ENCODE measurements at places on chromosomes 16 and 17.

DNA sequence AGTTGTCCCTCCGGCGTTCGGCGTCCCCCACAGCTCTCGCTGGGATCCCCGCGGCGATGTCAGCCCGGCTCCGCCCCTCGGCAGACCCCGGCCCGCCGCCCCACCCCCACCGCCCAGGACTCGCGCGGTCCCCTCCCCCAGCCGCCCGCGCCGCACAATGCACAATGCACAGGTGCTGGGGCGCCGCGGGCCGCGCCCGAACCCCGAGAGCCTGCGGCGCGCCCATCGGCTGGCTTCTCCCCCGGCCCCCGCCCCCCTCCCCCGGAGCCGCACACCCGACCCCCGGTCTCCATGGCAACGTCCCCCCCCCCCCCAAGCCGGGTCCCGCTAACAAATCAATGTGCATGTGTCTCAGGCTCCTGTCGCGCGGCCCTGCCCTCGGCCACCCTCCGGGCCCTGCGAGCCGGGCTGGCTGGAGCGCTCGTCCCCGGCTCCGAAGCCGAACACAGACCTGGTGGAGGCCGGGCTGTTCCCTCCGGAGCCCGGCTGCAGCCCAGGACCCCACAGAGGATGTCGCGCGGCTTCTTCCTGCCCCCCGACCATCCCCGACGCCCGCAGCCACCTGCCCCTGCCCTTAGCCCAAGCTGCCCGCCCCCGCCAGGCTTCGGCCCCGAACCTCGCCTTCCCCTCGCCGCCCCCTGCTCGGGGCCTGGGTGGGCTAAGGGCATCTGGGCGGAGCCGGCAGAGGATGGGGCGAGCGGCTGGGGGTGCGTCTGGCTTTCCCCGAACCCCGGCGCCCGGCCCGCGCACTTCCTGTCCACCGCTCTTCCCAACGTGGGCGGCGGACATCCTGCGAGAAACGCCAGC is 818 bp upstream of the CBX8 start:
- DNase-seq: no peak

GRCh38 chr16:88550246-88550661 is 19.9 kb upstream of the ZC3H18 start:
- no peak for DNase-seq

GRCh38 chr16:49179714-49180330 is 101.8 kb downstream of the CBLN1 start:
- DNase-seq: no peak

GRCh38 chr16:8109510-8110369 is 480.6 kb downstream of the TMEM114 start:
- no peak for DNase-seq

GRCh38 chr16:64102654-64103053 is 1019.2 kb downstream of the CDH11 start:
- DNase-seq: no peak

- DNase-seq: peak; percentile 4
Observed at GRCh38 chr16:80540516-80541305, at the start of gene DYNLRB2. DYNLRB2 (plus strand) TSS chr16:80540993; CDS start chr16:80541077, 84 bp downstream.

DNA sequence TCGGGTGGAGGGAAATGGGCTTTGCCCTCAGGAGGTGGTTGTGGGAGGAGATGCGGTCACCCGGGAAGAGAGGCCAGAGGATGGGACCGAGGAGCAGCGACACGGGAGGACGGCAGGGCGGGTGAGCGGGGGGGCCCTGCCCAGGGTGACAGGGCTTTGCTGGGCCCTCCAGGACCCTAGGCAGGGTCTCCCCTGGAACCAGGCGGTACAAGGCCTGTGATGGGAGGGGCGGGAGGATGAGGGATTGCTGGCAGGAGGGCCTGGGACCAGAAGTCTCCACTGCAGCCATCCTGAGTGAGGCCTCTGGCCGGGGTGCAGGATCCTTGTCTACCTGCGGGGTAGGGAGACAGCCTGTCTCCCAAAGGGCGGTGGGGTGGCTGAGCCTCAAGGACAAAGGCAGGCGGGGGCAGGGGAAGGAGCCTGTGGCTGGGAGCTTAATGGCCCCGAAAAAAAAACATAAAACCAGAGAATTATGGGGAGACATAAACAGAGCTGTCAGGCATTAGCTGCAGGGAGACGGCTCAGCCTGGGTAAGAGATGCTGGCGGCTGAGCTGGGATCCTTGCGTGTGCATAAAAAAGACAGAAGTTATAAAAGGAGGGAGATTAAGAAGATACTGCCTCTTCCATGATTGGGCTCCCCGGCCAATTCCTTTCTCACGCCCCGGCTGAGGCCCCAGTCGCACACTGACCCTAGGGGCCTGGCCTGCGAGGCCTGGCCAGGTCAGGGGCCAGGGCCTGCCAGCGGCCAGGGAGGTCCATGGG is 66.7 kb downstream of the SREBF1 start:
- DNase-seq: no peak

DNA sequence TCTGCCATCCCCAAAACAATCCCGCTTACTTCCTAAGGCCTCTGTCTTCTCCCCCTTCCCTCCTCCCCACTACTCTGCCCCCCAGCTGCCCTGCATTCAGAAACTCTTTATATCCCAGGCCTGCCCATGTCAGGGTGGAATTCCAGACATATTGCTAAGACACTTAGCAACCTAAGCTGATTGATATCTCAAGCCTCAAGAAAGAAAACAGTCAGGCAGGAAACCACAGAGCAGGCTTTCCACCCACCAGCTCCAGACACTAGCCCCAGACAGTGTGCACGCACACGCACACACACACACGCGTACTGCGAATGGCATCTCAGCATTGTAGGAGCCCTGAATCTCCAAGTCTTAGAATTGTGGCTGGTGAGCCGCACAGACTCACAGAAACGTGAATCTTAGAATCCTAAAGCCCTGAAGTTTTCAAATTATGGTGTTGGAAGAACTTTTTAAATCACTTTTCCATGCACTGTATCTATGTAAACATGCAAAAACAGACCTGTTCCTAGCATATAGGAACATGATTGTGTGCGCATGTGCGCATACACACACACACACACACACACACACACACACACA is 8.8 kb upstream of the LPCAT2 start:
- DNase-seq: no peak

GRCh38 chr17:17180741-17181525 is 25.2 kb downstream of the PLD6 start:
- DNase-seq: no peak

- no peak for DNase-seq
Observed at GRCh38 chr16:53154513-53154912, 99.7 kb downstream of the CHD9 start.

- DNase-seq: no peak
Observed at GRCh38 chr17:44547625-44548267, 9.5 kb upstream of the FZD2 start.

GRCh38 chr17:10727192-10727591 is 2.6 kb downstream of the TMEM220 start:
- DNase-seq: no peak

DNA sequence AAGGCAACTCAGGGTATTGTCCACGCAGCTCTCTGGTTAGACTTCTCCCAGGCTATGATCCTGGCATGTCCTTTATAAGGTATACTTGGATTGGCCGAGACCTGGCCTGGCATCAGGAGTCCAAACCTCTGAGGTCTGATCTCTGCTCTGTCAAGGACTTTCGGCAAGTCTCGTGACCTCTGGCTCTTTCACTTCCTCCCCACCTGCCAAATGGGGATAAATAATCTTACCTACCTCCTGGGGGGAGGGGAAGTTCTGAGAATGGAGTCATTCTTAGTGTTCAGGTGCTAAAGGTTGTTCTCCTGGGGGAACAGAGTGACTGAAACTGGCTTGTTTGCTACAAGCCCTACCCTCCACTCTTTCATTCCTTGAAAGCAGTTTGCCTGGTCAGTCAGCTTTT is 7.6 kb downstream of the ATXN1L start:
- no peak for DNase-seq

DNA sequence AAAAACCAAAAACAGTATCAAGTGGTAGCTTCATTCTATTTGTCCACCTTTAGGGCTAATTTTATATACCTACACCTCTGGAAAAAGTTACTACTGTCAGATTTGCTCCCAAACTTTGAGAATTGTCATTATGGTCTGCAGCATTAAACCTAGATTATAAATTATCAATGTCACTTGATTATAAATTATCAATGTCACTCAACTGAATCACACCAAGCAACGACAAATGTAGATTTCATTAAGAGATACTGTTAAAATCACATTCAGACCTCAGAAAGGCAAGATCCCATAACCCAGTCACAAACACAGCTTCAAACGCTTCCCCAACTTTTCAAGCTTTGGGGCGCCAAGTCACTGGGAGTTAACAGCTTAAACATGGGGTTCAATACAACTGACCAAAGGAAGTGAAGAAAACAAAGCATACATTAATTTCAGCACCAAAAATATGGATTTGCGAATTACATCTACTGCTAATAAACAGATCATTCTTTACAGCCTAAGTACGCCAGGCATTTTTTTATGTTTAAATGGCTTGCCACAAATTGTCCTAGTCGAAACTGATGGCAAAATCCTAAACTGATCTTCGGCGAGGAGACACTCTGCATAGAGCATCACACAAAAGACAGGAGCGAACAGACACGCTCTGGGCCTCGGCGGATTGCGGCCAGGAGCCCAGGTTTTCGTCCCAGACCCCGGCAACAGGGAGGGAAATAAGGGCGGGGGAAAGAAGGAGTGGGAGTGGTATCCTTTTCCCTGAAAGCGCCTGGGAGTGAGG is 981 bp downstream of the GLG1 start:
- no peak for DNase-seq

DNA sequence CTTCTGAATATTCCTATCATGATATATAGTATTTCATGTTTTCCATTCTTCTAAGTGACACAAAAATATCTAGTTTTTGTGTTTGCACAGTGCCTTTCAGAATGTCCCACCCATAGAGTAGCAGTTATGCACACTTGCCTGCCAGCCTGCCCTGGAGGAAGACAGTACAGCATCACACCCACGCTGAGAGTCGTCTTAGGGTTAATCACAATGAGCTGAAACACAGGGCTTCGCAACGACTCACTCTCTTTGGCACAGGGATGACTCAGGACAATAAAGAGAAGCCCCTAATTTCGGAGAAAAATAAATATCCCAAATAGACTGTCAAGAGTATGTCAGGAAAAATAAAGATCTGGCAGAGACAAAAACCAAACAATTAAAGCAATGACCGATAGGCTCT is 11.6 kb upstream of the NDUFAB1 start:
- no peak for DNase-seq

DNA sequence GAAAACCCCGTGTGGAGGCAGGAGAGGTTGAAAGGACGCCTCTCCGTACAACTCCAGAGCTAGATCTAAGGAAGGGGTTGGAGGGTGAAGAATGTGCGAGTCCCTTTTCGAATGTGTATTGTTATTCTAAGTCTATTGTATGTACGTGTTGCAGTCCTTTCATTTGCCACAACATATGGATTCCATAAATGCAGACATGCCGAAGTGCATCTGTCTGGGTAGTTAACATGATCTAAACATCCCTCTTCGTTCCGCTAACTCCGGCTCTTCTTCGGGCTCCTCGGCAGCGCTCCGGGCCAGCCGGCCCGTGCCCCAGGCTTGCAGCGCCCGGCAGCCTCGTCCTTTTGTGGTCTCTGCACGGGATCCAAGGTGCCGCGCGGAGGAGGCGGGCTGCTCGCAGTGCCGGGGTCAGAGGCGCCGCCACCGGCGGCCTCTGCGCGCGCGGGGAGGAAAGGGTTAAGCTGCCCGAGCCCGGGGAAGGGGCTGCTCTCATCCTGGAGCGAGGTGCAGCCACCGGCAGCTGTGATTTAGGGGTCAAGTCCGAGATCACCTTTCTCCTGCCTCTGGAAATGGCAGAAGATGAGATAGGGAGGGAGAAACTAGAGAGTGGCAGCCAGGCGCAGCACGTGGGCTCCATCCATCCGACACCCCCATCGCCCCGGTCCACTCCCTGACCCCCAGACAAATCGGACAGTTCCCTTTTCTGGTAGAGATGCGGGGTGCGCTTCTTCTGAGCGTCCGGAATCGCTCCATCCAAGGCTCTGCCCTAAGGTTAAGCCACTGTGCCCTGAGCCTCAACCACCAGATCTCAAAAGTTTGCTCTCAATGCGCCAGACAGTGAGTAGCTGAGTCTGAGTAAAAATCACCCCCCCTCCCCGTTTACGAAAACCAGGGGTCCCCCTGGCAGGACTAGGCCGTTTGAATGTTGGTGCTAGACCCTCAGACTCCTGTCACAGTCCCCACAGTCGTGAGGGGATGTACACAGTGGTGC is 15.1 kb upstream of the ZFHX3 start:
- DNase-seq: no peak

DNA sequence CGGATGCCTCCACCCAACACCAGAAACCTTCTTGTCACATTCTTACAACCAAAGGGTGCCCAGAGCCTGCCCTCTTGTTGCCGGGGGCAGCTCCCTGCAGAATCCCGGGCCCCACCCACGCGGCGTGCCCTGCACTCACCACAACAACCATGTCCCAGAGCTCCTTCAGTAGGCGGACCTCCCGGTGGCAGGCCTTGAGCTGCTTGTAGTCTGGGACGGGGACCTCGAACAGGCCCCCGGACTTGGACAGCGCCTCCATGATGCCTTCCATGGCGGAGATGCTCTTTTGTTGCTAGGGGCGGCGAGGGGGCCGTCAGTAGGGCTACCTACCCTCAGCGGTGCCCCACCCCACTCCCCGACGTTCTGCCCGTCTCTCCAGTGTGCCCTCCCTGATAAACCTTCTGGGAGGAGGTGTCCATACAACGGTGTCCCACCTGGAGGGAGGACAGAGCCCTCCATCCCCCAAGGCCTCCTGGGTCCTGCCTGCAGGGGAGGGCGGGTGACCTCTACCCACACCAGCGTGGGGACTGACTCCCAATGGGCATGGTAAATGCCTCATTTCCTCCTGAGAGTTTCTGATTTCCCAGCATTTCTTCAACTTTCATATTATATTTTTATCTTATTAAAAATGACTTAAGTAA is 52.2 kb downstream of the DNAH17 start:
- DNase-seq: no peak

DNA sequence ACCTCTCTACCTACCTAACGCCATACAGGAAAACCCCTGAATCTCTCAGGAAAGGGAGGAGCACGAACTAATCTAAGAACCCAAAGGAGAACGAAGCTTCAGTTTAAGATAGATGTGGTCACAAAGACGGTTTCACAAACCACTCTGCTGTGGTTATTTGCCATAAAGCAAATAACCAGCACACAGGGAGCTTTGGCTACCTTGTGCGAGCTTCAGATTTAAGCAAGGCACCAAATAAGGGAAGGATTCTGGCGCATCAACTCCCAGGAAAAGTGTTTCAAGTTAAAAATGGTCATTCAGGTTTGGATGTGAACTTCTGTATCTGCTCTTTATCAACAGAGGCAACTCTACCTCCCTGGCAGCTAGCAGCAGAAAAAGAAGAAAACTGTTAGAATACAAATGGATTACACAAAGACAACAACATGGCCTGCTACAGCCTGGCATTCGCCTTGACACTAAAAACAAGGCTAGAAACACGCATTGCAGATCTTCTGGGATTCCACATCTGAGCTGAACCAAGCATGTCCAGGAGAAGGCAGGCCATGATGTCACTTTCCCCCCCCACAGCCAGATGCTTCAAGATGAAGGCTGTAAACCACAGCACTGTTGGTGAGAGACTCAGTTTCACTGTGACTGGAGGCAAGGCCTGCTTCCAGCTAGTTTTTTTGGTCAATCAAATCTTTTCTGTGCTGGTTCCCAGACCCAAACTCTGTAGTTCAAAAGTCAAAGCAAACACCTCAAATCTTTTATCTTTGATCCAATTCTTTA is 43.6 kb downstream of the SMG6 start:
- no peak for DNase-seq

- no peak for DNase-seq
Observed at GRCh38 chr17:78924481-78925151, 571 bp downstream of the TIMP2 start.

Data from NCI-H2081 treated with DMSO at 0.1 percent for 48 hours (cell line).